Stimulated activated memory B cell treated with anti-CD40 and anti-IgM and Interleukin-4, amounts not matched to agents 10 μg/mL and 1 μg/mL and 100 μg/mL, for 72 hours (primary cell): ENCODE measurements at places on chromosomes 13 and 19.

GRCh38 chr19:54462655-54463530, 685 bp downstream of the LENG9 start:
- no peaks in the 10 kb centered on the region for H3K27me3 ChIP-seq
- peaks cover 56% of the 10 kb centered on the region for H3K4me1 ChIP-seq
- peak overlapping the region; percentile 85 for H3K4me3 ChIP-seq
- H3K36me3 ChIP-seq = peaks cover 29% of the 10 kb centered on the region
- peak overlapping the region; percentile 86 for H3K27ac ChIP-seq

GRCh38 chr13:39510316-39510695, 92.7 kb downstream of the LHFPL6 start:
- peaks cover under 1% of the 10 kb centered on the region for H3K27me3 ChIP-seq
- H3K4me3 ChIP-seq = no peak overlapping the region
- no peaks in the 10 kb centered on the region for H3K4me1 ChIP-seq

GRCh38 chr19:46265217-46265828, 31.5 kb upstream of the HIF3A start:
- no peaks in the 10 kb centered on the region for H3K36me3 ChIP-seq
- H3K27ac ChIP-seq = no peak overlapping the region
- peaks cover 12% of the 10 kb centered on the region for H3K4me1 ChIP-seq
- peaks cover 59% of the 10 kb centered on the region for H3K27me3 ChIP-seq
- H3K4me3 ChIP-seq = no peak overlapping the region

- H3K27ac ChIP-seq = no peak overlapping the region
- H3K27me3 ChIP-seq = peaks cover 51% of the 10 kb centered on the region
- ATAC-seq = no peak
These were observed 10.7 kb downstream of the DMKN start for GRCh38 chr19:35502751-35503150.

GRCh38 chr13:51643105-51643881, 59.0 kb downstream of the WDFY2 start:
- H3K27me3 ChIP-seq = no peaks in the 10 kb centered on the region
- H3K27ac ChIP-seq = peak overlapping the region; percentile 66
- no peak overlapping the region for H3K4me3 ChIP-seq
- no peak for ATAC-seq
- peaks cover 53% of the 10 kb centered on the region for H3K4me1 ChIP-seq
